Cortex of kidney (tissue), 1 donor: ENCODE measurements at places on chromosomes 5 and 9.

GRCh38 chr5:1181451-1182359 is 19.7 kb upstream of the SLC6A19 start:
- DNase-seq = no peak

- no peak for DNase-seq
Measured at GRCh38 chr9:113523421-113524141, 60.1 kb downstream of the RGS3 start.

DNA sequence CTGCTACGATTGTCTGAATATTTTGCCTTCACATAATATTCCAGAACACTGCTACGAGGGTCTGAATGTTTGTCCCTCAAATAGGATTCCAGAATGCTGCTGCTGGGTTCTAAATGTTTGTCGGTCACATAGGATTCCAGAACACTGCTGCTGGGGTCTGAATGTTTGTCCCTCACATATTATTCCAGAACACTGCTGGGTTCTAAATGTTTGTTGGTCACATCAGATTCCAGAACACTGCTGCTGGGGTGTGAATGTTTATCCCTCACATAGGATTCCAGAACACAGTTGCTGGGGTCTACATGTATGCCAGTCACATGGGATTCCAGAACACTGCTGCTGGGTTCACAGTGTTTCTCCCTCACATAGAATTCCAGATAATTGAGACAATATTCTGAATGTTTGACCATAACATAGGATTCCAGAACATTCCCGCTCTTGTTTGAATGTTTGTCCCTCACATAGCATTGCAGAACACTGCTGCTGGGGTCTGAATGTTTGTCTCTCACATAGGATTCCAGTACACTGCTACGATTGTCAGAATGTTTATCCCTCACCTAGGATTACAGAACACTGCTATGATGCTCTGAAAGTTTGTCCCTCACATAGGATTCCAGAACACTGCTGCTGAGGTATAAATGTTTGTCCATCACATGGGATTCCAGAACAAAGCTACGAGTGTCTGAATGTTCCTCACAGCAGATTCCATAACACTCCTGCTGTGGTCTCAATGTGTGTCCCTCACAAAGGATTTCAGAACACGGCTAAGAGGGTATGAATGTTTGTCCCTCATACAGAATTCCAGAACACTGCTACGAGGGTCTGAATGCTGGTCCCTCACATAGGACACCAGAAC is 201.8 kb downstream of the FOXD4L6 start:
- DNase-seq = no peak

DNA sequence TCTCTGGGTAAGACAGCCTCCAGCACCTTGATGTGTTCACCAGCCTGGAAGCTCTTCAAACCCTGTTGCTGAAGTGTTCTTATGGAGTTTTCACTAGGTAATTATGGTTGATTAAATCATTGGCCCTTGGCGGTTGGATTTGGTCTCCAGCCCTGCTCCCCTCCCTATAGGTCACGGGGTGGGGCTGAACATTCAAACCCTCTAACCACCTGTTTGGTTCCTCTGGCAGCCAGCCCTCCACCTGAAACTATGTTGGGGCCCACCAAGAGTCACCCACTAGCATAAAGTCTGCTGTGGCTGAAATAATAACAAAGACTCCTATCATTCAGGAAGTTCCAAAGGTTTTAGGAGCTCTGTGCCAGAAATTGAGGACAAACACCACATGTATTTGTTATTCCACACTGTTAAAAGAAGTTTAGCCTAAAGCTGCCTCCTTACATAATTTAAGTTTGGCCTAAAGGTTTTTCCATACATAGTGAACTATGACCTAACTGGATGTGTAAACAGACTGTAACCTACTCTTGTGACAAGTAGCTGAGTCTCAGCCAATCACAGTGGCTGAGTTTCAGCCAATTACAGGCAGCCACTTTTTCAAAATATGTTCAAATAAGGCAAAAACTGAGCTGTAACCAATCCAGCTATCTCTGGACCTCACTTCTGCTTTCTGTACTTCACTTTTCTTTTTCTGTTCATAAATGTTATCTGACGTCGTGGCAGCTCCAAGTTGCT is 34.8 kb downstream of the TMEM252 start:
- DNase-seq = no peak

DNA sequence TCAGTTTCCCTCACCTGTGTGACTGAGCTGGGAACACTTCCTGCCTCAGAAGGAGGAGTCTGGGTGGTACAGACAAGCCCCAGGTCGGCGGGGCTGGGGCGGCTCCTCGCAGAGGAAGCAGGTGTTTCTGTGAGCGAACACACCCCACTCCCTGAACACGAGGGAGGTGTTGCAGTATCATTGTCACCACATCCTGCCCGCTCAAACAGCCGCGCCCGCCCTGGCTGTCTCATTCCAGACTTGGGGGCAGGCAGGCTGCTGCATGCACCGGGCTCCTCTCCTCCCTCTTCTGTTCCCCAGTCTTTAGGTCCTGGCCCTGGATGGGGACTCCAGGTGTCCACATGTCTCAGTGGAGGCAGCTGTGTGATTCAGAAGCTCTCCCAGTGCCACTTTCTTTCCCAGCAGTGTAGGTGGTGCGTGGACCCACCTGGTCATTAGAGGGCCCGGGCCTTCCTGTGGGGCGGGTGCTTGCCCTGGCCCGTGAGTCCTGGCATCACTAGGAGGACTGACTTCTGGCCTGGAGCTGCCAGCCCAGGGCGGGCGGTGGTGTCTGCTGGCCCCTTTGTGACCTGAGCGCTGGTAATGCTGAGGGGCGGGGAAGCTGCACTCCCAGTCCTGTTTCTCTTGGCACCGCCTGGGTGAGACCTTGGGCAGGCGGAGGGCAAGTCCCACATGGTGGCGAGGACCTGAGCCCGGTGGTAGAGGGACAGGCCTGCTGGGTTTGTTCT is 18.3 kb upstream of the PHYHD1 start:
- DNase-seq = no peak

- no peak for DNase-seq
Measured at GRCh38 chr5:167723254-167723871, 568.1 kb upstream of the WWC1 start.

GRCh38 chr5:6359555-6360322 is 18.6 kb downstream of the MED10 start:
- no peak for DNase-seq

DNA sequence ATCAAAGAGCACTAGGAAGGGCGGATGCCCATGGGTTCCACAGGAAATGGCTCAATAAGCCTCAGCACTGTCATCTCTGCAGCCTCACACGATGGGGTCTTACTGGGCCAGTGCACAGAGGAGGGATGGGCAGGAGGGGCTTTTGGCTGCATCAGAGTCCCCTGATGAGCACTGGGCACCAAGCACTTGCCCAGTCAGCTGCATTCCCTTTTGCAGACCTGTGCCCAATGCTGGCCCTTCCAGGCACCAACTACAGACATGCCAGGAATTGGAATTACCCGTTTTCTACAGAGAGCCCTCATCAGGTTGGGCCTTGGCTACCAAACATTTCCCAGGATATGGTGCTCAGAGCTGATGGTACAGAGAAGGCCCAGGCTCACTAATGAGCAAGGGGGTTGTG is 182.5 kb downstream of the HSPA4 start:
- no peak for DNase-seq

GRCh38 chr9:23563517-23563916 is 262.5 kb downstream of the ELAVL2 start:
- no peak for DNase-seq

DNA sequence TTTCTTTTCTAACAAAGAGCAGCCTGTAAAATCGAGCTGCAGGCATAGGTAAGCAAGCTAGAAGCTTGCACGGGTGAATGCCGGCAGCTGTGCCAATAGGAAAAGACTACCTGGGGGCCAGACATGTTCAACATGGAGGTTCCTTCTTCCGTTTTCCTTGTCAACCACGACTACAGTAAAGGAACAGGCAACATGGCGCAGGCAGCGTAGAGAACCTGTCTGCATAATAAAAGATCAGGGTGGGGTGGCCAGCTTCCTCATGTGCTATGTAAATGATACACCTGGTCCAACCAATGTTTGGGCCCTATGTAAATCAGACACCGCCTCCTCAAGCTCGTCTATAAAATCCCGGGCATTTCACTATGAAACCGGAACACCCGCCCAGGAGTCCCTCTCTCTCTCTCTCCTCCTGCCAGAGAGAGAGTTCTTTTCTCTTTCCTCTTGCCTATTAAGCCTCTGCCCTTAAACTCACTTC is 103.8 kb upstream of the LIFR start:
- no peak for DNase-seq

DNA sequence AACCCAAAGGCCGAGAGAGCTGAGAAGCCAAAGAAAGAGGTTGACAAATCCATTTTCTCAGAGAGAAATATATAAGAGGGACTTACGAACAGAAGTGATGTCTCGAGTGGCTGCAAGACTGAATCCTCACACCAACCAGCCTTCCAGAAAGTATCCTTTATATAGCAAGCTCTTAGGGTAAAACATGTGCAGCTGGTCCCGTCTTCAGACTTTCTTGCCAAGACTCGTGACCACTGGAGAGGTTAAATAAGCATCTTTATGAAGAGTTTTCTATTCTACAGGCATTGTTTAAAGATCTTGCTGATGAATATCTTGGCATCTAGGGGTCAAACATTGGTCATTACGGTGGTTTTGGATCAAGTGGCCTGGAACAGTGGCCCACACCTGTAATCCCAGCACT is 16.9 kb upstream of the SLC22A4 start:
- no peak for DNase-seq

DNA sequence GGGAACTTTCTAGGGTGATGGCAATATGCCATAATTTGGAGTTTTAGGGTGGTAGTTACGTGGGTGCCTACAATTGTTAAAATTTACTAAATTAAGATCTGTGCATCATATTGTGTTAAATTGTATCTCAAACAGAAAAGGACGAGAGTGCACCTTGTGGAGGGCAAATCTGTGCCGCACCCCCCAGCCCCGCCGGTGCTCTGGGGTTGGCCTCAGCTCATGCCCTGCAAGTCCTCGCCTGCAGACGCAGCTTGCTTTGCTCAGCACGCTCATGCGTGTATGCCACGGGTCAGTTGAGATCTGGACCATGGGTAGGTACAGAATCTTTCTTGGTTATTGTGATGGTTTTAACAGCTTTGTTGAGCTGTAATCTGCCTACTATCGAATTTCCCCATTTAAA is 33.7 kb upstream of the FCN1 start:
- DNase-seq = no peak

GRCh38 chr5:65928322-65928752 is 2.0 kb downstream of the ERBIN start:
- DNase-seq = no peak

DNA sequence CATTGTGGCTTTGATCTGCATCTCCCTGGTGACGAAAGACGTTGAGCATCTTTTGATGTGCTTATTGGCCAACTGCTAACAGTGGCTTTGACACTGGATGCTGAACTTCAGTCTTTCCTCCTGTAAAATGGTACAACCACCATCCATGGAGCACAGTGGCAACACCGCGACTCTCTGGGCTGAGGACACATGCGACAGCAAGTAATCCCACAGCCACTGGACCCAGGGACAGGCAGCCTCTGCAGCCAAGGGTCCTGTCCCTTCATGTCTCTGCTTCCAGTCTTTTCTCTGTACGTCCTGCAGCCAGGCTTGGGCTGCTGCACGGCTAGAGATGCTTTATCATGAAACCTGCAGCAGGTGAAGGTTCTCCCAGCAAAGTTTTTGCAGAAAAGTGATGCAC is 83.5 kb downstream of the DAP start:
- DNase-seq = no peak

DNA sequence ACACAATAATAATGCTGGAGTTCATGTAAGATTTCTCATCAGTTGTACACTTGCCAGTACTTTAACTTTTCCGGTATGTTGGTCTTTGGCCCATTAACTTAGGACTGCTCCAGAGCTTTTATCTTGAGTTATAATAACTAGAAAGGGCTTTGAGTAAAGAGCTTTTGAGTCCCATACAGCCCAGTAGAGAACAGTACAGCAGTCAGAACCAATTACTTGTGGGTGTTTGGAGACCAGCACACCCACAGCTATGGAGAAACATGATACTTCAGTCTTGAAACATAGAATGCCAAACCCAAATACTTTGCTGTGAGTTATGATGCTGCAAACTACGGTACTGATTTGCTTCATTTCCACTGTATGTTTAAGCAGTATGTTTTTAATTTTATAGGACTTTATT is 374.3 kb downstream of the CCDC171 start:
- DNase-seq = no peak

GRCh38 chr5:143796125-143796524 is 15.8 kb upstream of the HMHB1 start:
- no peak for DNase-seq

DNA sequence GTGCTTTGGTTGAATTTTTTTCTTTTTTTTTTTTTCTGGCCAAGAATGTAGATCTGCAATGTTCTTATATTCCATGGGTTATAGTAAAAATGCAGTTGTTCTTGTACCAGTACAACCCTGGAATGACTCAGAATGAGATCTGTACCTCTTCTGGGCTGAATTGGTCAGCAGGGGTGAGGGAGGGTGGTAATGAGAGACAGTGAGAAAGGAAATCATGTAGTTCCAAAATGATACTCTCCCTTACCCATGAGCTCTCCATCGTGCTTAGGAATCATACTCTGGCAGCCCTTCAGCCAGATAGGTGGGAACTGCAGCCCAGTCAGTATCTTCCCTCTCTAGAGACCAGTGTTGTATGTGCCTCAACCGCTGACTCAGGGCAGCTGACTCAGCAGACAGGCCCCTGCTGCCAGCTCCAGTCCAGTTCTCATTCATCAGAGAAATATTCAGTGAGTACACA is 2.1 kb upstream of the GLIS3 start:
- no peak for DNase-seq

DNA sequence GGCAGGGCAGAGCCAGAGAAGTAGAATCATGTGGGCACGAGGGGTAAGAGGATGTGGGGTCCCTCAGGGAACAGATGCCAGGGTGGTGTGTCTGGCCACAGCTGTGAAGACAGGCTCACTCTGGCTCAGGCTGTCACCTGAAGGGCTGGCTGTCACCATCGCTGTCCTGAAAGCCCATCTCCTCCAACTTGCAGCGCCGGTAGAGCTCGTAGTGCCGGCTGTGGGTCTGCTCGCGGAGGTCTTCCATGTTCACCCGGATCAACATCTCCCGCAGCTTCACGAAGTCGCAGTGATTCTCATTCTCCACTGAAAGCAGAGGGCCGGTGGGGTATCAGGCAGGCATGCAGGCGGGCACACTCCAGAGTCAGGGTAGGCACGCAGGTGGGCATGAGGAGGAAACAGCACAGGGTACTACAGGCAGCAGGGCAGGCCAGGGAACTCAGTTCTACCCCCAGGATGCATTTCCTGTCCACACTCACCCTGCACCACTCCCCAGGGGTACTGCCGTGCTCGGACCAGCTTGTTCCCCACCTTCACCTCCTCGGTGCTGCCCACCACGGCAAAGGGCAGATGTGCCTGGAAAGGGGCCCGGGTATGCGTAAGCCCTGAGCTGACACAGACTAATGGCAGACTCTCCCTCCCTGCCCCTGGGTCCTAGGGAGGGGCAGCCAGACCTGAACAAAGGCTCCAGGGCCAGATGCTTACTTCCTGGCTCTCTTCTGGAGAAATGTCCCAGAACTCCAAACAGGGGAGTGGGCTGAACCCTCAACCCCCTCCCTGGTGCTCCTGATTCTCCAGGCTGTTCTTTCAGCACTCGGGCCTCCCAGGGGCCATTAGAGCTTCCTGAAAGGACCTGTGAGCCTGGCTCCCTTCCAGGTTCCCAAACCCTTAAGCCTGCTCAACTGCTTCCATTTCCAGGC is 14.4 kb downstream of the CCNI2 start:
- no peak for DNase-seq

- DNase-seq = no peak
Measured at GRCh38 chr5:168002116-168002515, 289.3 kb upstream of the WWC1 start.

- DNase-seq = no peak
Measured at GRCh38 chr5:157335534-157336422, 69.9 kb downstream of the CYFIP2 start.

GRCh38 chr5:132266836-132267160 is 9.3 kb downstream of the PDLIM4 start:
- DNase-seq = no peak

GRCh38 chr5:56686337-56687195 is 128.8 kb upstream of the MAP3K1 start:
- no peak for DNase-seq
